Cerebellar nuclear complex (tissue), 1 donor: ENCODE measurements at places on chromosomes 2 and 18.

DNA sequence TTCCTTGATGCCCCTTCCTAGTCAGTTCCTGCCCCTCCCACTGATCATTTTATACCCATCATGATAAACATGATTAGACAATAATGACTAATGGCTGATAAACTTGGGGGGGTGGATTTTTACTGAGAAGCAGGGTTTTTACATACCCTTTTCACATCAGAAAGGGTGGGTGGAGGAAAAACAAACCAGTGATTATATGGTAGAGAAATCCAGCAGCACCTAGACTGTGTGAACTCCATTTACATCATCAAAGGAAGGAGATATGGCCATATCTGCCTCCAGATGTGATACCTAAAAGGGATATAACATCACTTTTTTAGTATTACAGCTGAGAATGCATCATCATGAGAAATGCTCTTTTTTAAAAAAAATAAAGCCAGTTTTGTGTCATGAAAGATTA is 89.9 kb downstream of the ANKRD12 start:
- no peak for DNase-seq

DNA sequence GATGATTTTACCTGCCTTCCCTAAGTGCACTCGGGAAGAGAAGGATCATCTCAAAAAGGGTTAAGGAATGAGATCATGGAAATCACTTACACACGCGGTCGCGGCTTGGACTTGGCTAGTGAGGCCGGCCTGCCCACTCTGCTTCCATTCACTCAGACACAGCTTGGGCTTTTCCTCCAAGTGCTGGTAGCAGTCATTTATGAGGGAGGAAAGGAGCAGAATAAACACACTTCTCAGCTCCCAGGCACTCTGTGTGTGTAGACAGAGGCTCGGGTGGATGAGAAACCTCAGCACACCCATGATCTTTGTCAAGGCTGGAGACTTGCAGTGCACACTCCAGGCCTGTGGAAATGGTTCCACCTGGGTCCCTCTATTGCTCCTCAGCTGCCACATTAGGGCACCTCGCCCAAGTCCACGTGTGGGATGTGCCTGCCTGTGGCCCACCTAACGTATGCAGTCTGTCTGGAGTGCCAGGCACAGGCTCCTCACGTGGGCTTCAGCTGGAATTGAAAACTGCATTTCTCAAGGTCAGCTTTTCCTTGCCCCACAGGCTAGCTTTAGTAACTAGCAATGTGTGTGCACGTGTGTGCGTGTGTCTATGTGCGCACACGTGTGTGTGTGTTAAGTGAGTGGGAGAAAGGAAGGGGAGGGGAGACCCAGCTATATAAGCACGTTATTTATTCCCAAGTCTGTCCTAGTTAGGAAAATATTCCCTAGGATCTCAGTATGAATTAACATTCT is 288.4 kb downstream of the SOX11 start:
- no peak for DNase-seq

- no peak for DNase-seq
These were observed 558 bp downstream of the THAP4 start for GRCh38 chr2:241636182-241637017.

- DNase-seq = no peak
These were observed 91.8 kb upstream of the SERTAD2 start for GRCh38 chr2:64745562-64745961.

GRCh38 chr18:42936289-42936688 is 179.2 kb downstream of the RIT2 start:
- DNase-seq = no peak

GRCh38 chr18:63158676-63159291 is 160.8 kb downstream of the BCL2 start:
- DNase-seq = no peak

DNA sequence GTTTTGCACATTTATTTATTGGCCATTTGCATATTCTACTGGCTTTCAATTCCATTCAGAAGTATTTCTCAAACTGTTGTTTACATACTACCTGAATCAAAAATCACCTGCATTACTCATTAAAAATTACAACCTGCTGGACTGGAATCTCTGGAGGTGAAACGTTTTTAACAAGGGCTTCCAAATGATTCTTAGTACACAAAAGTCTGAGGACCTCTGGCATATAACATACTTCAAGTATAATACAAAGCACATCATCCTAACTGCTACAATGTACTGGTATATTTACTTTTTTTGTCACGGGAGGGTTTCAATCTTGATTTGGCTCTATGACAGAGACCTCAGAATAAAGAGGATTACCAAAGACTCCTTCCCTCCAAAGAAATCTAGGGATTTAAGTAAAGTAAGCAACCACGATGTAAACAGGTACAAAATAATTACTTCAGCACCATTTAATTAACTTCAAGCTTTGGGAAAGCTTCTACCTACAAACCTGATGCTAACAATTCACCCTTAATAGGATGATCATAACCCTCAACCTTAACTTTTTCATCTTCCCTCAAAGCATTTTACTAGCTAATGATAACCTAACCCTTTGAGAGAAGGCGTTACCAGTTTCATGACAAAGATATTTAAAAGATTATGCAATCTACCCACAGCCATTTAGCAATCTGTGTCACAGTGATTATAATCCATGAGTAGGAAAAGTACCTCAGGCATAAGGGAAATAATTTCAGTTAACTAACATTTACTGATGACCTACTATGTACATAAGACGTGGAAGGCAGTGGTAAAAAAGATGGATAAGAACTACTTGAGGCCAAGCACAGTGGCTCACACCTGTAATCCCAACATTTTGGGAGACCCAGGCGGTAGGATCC is 24.7 kb downstream of the ATAD2B start:
- DNase-seq = no peak

DNA sequence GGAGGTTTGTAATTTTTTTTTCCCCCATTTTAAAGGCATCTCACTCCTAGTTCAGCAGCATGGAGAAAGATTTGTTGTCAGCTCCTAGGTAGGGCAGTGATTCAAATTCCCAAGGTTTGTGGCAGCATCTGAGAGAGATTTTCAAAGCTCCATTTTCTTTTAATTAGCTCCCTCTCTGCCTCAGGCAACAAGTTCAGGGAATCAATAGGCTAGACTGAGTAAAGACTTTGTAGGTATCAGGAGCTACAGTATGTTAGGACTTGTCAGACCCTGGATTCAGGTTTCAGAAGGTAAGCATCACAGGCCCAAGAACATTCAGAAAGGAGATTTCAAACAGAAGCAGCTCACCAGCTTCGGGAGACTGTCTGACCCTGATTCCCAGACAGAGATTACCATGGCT is 273.3 kb upstream of the ERBB4 start:
- DNase-seq = no peak

- peak; percentile 49 for DNase-seq
These were observed 95.2 kb downstream of the EPB41L5 start for GRCh38 chr2:120108049-120108448.

- no peak for DNase-seq
These were observed 674 bp downstream of the EVX2 start for GRCh38 chr2:176082824-176083751.

GRCh38 chr2:201255408-201256033 is 4.8 kb upstream of the CASP8 start:
- DNase-seq = no peak

- DNase-seq = no peak
These were observed 39.3 kb upstream of the CREB1 start for GRCh38 chr2:207490441-207490840.

GRCh38 chr2:207674826-207675225 is 36.6 kb upstream of the CCNYL1 start:
- no peak for DNase-seq

- DNase-seq = no peak
These were observed 686.1 kb upstream of the SALL3 start for GRCh38 chr18:78293540-78293939.

DNA sequence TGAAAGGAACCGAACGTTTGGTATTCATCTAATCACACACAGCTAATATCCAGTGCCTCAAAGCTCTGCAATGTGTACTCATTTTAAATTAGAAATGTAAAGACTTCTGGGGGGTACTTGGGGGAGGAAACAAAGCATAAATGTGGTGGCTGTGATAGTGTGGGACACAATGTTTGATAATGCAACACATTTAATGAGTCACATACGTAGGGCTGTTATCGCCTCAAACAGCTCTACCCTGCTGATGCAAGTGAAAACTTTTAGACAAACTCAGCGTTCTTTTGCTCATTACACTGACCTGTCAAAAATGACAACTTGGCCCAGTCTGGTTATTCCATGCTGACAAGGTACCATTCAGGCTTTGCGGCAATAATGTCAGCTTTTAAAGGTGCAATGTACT is 1227.1 kb upstream of the CELF4 start:
- DNase-seq = no peak

DNA sequence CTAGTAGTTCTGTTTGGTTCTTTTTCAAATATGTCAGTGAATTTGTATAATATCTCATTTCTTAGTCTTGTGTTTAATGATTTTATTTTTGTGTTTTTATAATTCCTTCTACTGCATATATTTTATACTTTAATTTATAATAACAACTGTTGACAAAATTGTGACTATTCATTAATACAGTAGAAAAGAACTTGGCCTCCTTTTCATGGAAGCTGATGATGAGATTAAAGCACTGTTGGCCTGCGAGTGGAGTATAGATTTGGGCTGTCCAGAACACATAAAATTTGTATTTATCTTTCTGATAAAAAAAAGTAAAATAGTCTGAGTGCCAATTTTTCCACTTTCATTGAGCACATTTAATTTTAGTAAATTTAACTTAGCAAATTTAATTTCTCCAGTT is 12.1 kb downstream of the CFLAR start:
- DNase-seq = no peak

DNA sequence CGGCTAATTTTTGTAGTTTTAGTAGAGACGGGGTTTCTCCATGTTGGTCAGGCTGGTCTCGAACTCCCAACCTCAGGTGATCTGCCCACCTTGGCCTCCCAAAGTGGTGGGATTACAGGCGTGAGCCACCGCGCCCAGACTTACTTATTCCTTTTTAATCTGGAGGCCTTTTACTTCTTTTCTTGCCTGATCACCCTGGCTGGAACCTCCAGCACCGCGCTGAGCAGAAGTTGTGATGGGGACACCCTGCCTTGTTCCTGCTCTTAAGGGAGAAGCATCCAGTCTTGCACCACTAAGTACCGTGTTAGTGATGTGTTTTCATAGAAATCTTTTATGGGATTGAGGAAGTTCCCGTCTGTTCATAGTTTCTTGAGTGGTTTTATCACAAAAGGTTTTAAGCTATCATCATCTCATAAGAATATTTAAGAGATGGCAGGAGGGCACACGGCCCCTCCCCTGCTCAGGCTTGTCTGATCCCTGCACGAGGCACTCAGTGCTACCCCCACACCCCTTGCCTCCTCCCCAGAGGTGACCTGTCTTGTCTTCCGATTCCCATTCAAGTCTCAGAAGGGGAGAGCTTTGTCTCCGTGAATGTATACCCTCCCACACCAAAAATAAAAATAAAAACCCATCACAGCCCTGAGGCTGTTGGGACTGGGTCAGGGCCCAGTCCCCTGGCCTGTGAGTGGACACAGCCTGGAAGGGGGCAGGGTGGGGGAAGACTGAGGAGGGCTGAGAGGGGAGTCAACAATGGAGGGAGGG is 65.3 kb upstream of the SMAD7 start:
- DNase-seq = no peak

GRCh38 chr18:23825978-23826405 is 136.7 kb downstream of the LAMA3 start:
- DNase-seq = no peak

DNA sequence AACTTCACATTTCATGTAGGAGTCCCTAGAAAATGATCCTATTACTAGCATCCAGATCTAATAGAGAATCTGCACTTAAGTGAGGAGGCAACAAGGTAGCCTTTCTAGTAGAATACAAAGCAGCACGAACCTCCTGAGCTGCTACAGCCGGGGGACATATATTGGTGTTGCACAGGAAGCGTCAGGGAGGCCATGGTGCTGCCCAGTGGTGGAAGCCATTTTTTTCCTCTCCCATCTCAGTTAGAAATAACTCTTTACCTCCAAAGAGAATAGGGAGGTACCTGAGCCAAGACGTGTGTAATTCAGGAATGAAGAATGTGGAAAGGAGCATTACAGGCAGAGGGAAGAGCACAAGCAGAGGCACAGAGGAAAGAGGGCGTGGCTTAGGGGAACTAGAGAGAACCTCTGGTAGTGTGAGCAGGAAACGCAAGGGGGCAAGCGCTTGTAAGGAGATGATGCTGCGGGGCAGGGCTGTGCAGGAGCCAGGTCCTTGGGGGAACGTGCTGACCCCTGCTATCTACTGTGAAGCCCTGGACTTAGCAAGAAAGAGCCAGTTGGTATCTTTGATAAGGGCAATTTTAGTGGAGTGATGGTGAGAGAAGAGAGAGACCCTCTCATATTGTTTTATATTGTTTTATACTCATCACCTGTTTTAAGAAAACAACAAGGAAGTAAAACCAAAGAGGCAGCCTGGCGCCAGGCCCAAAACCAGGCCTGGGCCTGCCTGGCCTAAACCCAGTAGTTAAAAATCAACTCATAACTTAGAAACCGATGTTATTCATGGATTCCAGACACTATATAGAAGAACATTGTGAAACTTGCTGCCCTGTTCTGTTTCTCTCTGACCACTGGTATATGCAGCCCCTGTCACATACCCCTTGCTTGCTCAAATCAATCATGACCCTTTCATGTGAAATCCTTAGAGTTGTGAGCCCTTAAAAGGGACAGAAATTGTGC is 50.0 kb upstream of the TTC39C start:
- DNase-seq = no peak

GRCh38 chr2:96437512-96437911 is 67.6 kb downstream of the NEURL3 start:
- no peak for DNase-seq

DNA sequence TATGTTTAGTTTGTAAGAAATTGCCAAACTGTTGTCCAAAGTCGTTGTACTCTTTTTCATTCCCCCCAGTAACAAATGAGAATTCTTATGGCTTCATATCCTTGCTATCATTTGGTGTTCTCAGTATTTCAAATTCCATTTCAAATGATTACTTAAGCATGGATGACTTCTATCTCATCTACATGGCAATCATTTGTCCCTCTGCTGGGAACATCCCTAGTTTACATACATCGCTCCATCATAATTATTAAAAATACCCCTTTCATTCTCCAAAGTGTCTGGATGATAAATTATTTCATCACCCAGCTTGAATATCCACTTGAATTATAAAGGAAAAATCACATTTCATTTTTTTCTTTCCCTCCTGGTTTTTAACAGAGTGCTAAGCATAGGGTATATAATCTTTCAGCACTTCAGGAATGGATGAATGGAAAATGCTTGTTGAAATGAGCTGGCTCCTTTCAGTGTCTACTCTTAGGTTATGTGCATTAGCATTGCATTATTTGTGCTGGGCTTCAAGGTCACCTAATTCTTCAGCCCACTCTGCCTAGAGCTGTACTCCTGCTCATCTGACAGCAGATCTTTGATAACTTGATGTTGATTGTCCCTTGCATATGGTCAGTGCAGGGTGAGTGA is 33.1 kb downstream of the XIRP2 start:
- no peak for DNase-seq
